ENCODE measurements at places on chromosomes 3 and 15.

GRCh38 chr3:125125821-125126245 lies 70.0 kb upstream of the HEG1 start:
- DNase-seq, result no peak

DNA sequence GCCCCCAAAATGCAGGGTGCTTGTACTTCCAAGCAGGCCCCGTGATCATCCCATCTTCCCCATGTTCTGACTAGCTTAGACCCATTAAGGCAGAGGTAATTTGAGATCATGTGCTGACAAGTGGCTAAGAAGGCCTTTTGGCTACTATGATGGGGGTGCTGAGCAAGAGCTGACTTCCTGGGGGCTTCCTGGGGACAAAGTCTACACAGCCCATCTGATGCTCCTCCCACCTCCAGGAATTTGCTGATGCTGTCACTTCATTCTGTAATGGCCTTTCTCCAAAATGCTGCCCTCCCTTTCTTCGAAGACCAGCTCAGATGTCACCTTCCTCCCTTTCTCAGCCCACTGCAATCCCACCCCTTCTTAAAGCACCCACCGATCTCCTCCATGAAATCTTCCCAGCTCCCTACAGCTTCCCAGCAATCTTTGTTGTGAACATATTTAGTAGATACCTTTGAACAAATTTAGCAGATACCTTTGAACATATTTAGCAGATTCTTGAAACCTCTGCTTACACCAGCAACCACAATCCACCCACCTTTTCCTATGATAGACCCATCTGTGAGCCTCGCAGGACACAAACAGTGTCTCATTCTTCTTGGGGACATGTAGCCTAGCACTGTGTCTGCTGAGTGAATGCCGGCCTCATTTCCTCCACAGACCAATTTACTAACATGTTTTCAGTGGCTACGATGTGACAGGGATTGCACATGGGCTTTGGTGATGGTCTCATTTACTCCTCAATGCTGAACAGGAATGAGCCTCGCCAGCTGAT lies 223.3 kb downstream of the EPHB1 start:
- no peak for DNase-seq

GRCh38 chr15:78419367-78419766 lies 18.6 kb upstream of the IREB2 start:
- DNase-seq, result no peak

GRCh38 chr3:171077261-171077660 lies 50.7 kb upstream of the SLC2A2 start:
- no peak for DNase-seq

GRCh38 chr15:52801748-52802085 lies 11.6 kb upstream of the ONECUT1 start:
- no peak for DNase-seq

DNA sequence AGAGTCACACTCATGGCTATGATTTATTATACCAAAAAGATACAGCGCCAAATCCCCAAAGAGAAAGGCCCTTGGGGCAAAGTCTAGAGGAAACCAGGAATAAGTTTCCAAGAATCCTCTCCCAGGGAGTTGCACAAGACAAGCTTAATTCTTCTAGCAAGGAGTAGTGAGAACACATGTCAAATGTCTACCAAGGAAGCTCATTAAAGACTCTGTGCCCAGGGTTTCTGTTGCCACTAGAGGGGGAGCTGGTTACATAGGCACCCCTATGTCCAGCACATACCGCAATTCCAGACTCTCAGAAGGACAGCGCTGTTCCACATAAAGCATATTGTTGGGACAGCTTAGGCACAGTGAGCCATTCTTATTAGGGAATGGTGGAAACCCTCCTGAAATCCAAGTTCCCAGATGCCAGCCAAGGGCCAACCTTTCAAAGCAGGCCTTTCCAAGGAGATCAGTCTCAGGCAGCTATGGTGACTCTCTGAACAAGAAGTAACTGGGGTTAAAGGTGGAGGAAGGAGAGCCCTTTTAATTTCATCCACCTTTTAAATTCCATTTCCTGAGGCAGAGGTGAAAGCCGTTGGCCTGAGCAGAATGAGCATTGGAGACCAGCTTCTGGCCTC lies 194.2 kb downstream of the UACA start:
- no peak for DNase-seq

GRCh38 chr3:45777746-45778386 lies 18.5 kb downstream of the SLC6A20 start:
- no peak for DNase-seq

GRCh38 chr3:9211155-9211950 lies 38.1 kb downstream of the SRGAP3 start:
- no peak for DNase-seq

DNA sequence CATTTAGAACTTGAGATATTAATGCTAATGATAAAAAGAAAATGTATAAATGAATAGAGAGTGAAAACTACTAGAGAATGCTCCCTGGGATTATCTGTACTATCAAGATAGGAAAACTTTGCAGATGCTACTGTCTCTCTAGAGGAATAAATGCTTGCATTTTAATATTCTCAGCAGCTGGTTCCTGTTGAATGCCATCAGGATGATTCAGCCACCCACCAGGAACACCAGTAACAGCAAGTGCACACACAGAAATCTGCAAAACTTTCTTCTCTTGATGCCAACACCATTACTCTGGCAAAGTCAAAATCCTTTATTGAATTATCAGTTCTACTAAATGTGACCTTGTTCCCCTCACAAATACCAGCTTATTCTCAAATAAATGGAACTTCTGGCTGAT lies 148.4 kb downstream of the TIGIT start:
- no peak for DNase-seq

DNA sequence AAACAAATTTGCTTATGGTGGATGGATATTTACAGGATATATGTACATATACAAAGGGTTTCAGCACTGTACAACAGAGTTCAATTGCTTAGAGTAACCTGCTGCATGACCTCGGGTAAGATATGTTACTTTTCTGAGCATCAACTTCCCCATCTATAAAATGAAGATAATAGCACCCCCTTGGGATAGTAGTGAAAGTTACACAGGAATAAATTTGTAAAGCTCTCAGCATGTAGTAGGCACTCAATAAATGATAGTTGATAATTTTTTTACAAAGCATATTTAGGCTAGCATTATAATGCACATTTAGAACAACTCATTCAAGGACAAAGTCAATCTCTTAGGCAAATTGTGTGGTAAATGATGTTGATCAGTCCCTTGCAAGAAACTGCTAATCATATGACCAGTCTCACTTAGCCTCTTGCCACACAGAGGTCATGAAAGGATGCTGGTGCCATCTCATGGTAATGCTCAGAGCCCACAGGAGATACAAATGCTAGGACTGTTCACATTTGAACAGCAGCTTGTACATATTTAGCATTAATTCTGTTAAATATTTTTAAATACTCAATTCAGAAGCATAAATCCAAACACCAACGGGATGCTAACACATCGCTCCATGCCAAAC lies 123.9 kb downstream of the MAGI1 start:
- no peak for DNase-seq

DNA sequence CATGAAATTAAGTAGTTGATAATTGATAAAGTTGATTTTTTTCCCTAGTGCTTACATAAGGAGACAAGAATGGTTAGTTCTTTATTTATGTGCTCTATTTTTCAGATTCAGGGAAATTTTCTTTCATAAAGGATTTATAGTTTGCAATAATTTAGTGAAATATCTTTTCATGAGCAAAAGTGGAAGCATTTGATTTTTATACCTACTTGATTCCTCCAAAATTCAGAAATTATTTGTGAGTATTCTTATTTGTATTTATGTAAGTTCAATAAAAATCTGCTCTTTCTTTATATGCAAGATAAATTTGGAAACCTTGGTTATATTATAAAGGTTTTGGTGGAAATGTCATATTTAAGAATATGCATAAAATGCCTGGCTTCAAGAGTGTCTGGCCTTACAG lies 14.7 kb upstream of the SLCO2A1 start:
- DNase-seq, result no peak

DNA sequence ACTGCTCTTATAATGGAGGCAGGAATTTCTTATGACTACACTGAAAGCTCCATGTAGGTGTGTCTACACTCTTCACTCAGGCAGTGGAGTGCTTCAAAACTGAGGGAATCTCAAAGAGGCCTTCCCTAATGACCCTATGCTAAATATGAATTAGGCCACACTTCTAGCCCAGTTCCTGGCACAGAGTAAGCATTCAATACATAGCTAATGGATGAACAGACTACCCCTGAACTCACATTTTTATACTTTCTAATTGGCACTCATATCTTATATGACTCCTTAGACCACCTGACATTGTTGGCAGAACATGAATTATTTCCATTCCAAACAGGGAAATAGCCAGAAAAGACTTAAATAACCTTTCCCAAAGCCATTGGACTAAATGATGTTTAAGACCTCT lies 3.4 kb downstream of the RARRES1 start:
- DNase-seq, result no peak

DNA sequence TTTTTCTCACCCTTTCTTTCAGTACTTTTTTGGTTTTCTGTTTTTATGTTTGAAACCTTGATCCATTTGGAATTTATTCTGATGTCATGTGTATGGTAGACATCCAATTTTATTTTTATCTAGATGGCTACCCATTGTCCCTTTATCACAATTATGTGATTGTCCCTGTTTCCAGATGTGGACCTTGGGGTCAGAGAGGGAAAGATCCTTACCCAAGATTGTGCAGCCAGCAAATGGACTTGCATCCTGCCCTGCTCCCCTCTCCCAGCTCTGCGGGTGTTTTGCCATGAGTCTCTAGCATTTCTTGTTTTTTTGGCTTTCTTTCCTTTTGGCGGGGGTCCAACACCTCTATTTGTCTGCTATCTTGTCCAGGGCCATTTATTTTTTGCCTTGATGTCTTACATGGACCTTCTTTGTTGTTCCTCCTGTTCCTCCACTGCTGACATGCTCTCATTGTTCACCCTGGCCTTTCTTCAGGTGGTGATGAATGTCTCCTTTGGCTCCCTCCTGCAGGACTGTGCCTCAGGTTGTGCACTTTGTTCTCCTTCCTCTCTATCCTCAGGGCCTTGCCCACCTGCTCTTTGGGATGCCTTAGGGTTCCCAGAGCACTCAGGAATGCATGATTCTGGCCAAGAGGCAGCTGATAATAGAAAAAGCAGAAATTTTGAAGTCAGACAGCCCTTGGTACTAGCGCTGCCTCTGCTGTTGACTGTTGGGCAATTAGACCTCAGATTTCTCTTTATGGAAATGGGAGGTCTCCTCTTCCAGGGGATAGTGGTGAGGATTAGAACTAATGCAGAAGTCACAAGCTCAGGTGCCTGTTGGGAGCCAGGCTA lies 84.3 kb downstream of the EEFSEC start:
- no peak for DNase-seq

GRCh38 chr15:66621491-66622467 lies 56.0 kb upstream of the LCTL start:
- DNase-seq, result no peak

- peak; percentile 51 for DNase-seq
Observed at GRCh38 chr15:74438721-74439316, 5.1 kb upstream of the SEMA7A start.

- DNase-seq, result no peak
Observed at GRCh38 chr3:88713233-88713691, 394.2 kb upstream of the EPHA3 start.

- DNase-seq, result no peak
Observed at GRCh38 chr3:81965696-81966095, 204.3 kb upstream of the GBE1 start.

- no peak for DNase-seq
Observed at GRCh38 chr3:137438561-137438960, 325.6 kb upstream of the SOX14 start.

DNA sequence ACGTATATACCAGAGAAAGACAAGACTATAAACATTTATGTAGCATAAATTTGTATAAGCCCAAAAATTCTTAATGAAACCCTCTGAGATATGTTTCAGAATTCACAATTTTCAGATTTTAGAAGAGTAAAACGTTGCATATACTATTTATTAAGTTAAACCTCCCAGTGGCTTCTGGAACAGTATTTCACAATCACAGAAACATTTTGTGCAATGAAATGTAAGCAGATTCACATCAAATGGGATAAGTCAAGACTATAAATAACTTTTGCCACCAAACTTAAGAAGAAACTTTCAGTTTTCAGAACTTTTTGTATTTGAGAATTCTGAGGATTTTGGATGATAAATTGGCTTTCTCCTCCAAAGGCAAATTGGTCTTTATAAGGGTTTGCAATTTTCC lies 9.2 kb downstream of the SLTM start:
- no peak for DNase-seq

DNA sequence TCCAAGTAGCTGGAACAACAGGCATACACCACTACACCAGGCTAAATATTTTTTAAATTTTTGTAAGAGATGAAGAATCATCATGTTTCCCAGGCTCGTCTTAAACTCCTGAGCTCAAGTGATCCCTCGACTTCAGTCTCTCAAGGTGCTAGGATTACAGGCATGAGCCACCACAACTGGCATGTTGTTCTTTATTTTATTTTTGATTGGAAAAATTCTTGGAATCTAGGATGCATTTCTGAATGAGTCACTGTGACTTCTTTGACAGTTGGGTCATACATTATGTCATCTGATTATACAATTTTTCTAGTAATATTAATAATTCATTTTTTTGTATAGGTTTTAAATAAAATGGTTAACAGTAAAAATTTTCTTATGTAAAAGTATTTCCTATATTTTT lies 870.2 kb downstream of the SI start:
- DNase-seq, result no peak

GRCh38 chr15:42133886-42134502 lies 22.4 kb downstream of the PLA2G4F start:
- peak; percentile 13 for DNase-seq

DNA sequence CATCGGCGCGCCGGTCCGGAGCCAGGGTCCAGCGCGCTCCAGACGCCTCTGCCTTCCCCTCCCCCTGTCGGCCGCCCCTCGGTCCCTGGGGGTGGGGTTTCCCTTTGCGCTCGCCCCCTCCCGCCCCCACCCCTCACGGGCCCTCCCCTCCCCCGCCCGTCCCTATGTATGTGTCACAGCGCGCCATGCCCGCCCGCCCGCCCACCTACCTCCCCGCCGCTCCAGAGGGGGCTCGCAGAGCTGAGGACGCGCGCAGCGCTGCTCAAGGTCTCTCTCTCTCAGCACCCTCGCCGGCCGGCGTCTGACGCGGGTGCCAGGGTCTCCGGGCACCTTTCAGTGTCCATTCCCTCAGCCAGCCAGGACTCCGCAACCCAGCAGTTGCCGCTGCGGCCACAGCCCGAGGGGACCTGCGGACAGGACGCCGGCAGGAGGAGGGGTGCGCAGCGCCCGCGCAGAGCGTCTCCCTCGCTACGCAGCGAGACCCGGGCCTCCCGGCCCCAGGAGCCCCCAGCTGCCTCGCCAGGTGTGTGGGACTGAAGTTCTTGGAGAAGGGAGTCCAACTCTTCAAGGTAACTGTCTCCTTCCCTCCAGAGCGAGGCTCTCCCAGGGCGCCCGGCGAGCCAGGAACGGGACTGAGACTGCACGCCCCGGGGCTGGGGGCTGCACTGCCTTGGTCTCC lies at the start of gene ACAN:
Gene ACAN (plus strand): TSS at position 196 of the 679 bp plus-strand sequence. CDS start 32,771 bp downstream, outside the sequence.
- DNase-seq, result no peak

GRCh38 chr3:9951126-9951525 lies 1.1 kb downstream of the PRRT3 start:
- DNase-seq, result no peak

- DNase-seq, result no peak
Observed at GRCh38 chr3:11655196-11655928, 11.6 kb upstream of the VGLL4 start.

All from stimulated activated CD8-positive, alpha-beta memory T cell treated with anti-CD3 and anti-CD28 coated beads, Interleukin-15, amount 100 ng/mL, for 24 hours (primary cell).